Nephron progenitor cell (in vitro differentiated cells): ENCODE measurements at places on chromosomes 7 and 10.

GRCh38 chr7:23474829-23475575 is 4.7 kb upstream of the IGF2BP3 start:
- DNase-seq: no peak
- peaks cover 34% of the 10 kb centered on the region for H3K4me1 ChIP-seq
- peaks cover 5% of the 10 kb centered on the region for H3K36me3 ChIP-seq
- no peaks in the 10 kb centered on the region for H3K27me3 ChIP-seq

GRCh38 chr7:39987641-39988347 is 37.7 kb downstream of the CDK13 start:
- H3K4me3 ChIP-seq: no peak overlapping the region
- H3K27me3 ChIP-seq: no peaks in the 10 kb centered on the region
- DNase-seq: no peak
- H3K4me1 ChIP-seq: peaks cover 11% of the 10 kb centered on the region
- peak overlapping the region; percentile 91 for H3K27ac ChIP-seq

DNA sequence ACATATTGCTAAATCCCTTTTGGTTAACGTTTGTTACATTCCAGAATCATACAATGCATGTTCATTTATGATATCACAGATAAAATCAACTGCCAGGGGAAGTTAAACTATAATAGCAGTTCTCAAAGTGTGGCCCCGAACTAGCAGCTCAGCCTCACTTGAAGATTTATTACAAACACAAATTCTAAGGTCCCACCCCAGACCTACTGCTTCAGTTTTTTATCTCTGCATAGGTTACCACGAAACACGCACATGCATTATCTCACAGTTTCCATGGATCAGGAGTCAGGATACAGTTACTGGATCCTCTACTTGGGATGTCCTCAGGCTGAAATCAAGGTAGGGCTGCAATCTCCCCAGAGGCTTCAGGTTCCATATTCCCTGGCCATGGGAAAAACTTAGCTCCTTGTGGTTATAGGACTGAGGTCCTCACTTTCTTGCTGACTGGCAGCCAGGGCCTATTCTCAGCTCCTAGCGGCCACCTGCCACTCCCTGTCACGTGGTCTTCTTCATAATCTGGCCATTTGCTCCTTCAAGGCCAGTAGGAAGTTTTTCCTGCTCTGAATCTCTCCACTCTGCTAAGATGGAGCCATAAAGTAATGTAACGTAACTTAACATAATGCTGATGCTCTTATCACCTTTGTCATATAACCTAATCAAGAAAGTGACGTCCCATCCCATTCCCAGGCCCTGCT is 50.5 kb upstream of the YAE1 start:
- peaks cover 11% of the 10 kb centered on the region for H3K27me3 ChIP-seq
- no peak overlapping the region for H3K4me3 ChIP-seq
- no peaks in the 10 kb centered on the region for H3K4me1 ChIP-seq

GRCh38 chr10:102274062-102274461 is 28.7 kb downstream of the GBF1 start:
- no peak for DNase-seq
- no peak overlapping the region for H3K27ac ChIP-seq
- peaks cover 15% of the 10 kb centered on the region for H3K4me1 ChIP-seq
- no peak overlapping the region for H3K4me3 ChIP-seq

- H3K27me3 ChIP-seq: peaks cover 19% of the 10 kb centered on the region
- no peak for DNase-seq
- no peak overlapping the region for H3K27ac ChIP-seq
- peak overlapping the region; percentile 89 for H3K4me3 ChIP-seq
Observed at GRCh38 chr10:43361547-43362190, 9.8 kb upstream of the FXYD4 start.

DNA sequence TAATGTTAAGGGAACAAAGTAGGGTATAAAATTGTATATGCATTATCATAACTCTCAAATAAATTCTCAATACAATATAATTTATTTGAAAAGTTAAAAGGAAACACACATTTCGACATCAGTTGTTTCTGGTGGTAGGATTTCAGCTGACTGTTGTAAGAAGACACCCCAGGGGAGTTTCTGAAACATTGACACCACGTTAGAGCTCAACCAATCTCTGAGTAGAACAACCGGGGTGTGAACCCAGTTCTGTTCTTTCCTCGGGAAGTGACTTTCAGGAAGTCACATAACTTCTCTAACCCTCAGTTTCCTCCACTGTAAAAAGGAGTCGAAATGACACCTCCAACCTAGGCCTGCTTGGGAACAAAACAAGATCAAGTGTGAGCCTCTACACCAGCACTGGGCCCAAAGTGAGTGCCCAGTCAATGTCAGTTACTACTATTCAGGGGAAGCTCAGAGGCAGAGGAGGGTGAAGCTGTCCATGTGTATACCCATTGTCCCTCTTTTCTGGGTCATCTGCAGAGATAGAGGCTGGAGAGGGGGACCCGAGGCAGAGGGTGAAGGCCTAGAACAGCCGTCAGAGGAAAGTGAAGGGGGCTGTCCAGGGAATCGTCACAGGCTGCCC is 67.1 kb downstream of the AOAH start:
- peak overlapping the region; percentile 47 for H3K27ac ChIP-seq
- H3K27me3 ChIP-seq: peaks cover 2% of the 10 kb centered on the region
- H3K4me3 ChIP-seq: peak overlapping the region; percentile 24
- peaks cover 98% of the 10 kb centered on the region for H3K4me1 ChIP-seq

DNA sequence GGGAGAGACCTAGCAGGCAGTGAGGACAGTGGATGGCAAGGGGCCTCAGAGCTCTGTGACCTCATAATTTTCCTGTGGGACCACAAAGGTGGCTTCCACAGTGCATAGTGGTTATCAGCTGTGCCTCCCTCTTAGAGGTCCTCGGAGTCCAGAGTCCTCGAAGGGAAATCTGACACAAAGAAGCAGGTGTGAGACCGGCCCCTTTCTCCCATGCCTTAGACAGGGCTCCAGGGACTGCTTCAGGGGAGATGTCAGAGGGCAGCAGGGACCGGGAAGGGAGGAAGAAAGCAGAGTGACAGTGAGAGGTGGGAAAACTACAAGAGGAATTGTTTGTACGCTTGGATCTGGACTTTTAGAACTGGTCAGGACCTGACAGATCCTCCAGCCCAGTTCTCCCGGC is 66.3 kb downstream of the BAMBI start:
- no peak overlapping the region for H3K27ac ChIP-seq
- no peak for DNase-seq
- H3K4me3 ChIP-seq: no peak overlapping the region
- no peaks in the 10 kb centered on the region for H3K4me1 ChIP-seq

GRCh38 chr7:41197769-41198168 is 505.1 kb downstream of the INHBA start:
- peaks cover 11% of the 10 kb centered on the region for H3K4me1 ChIP-seq
- DNase-seq: no peak
- H3K27ac ChIP-seq: no peak overlapping the region
- no peak overlapping the region for H3K4me3 ChIP-seq
- H3K36me3 ChIP-seq: no peaks in the 10 kb centered on the region
- H3K27me3 ChIP-seq: peaks cover 7% of the 10 kb centered on the region

DNA sequence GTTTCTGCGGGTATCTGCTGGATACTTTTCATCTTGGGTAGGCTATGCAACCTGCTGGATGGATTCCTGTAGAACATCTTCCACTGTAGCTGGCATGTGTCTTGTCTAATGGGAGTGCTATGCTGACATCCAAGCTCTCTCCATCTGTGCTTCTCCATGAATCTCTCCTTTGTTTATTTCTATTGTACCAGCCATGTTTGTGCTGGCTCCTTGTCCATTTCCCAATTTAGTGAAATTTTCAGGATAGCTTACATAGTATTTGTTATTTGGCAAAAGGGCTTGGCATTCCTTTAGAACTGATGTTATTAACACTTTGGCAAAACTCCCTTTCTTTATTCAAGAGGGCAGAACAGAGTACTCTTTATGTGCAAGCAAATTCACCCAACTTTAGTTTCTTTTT is 198.0 kb downstream of the CSTF2T start:
- H3K4me3 ChIP-seq: no peak overlapping the region
- H3K4me1 ChIP-seq: no peaks in the 10 kb centered on the region
- H3K27me3 ChIP-seq: no peaks in the 10 kb centered on the region
- H3K36me3 ChIP-seq: no peaks in the 10 kb centered on the region
- DNase-seq: no peak
- no peak overlapping the region for H3K27ac ChIP-seq

DNA sequence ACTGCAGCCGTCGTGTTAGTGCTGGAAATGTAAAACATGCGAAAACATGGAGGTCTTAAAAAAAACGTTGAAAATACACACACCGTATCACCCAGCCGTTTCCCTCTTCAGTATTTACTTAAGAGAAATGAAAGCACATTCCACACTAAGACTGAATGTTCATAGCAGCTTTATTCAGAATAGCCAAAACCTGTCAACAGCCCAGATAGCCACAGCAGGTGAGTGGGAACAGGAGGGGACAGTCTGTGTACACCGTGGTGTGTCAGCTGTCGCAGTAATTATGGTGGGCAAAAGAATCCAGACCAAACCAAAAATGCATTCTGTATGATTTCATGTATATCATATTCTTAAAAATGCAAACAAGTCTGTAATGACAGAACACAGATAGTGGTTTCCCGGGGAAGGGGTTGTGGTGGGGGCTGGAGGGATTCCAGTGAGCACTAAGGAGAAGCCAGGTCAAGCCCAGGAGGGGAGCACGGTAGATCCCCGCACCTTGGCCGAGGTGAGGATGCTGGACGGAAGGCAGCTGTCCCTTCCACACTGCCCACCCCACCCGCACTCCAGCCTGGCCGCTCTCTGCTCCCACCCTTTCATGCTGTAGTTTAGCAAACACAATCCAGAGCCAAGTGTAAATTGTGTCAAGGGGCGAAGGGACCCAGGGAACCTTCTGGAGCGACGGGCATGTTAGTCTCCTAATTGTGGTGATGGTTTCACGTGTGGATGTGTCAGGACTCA is 123.6 kb downstream of the NKX6-2 start:
- H3K4me1 ChIP-seq: peaks cover 24% of the 10 kb centered on the region
- peaks cover 24% of the 10 kb centered on the region for H3K36me3 ChIP-seq
- H3K27ac ChIP-seq: no peak overlapping the region

DNA sequence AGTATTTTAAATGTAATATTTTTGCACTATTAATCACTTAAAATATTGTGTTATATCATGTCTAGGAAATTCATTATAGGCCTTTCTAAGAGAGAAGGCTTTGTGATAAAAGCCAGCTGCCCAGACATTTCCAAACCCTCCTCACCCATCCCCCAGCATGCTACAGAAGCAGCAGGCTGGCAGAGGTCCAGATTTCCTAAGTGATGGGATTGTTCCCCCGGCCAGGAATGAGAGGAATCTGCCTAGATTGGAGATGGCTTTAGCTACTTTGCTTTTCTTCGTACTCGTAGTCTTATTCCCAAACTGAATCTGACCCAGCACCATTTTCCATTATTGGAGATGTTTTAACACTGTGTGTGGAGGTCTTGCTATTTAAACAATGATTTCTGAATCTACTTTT is 29.4 kb downstream of the CDK14 start:
- no peak overlapping the region for H3K27ac ChIP-seq
- no peaks in the 10 kb centered on the region for H3K36me3 ChIP-seq
- no peaks in the 10 kb centered on the region for H3K27me3 ChIP-seq
- peaks cover 46% of the 10 kb centered on the region for H3K4me1 ChIP-seq
- H3K4me3 ChIP-seq: no peak overlapping the region

GRCh38 chr10:70054902-70055301 is 2.3 kb downstream of the MACROH2A2 start:
- H3K4me1 ChIP-seq: peaks cover 53% of the 10 kb centered on the region
- H3K27me3 ChIP-seq: peaks cover 5% of the 10 kb centered on the region
- DNase-seq: no peak
- H3K4me3 ChIP-seq: peak overlapping the region; percentile 95

- H3K36me3 ChIP-seq: no peaks in the 10 kb centered on the region
- no peak for DNase-seq
- no peak overlapping the region for H3K27ac ChIP-seq
- no peak overlapping the region for H3K4me3 ChIP-seq
- peaks cover 12% of the 10 kb centered on the region for H3K27me3 ChIP-seq
- H3K4me1 ChIP-seq: peaks cover 52% of the 10 kb centered on the region
Observed at GRCh38 chr10:27660711-27661110, 84.9 kb downstream of the MKX start.

DNA sequence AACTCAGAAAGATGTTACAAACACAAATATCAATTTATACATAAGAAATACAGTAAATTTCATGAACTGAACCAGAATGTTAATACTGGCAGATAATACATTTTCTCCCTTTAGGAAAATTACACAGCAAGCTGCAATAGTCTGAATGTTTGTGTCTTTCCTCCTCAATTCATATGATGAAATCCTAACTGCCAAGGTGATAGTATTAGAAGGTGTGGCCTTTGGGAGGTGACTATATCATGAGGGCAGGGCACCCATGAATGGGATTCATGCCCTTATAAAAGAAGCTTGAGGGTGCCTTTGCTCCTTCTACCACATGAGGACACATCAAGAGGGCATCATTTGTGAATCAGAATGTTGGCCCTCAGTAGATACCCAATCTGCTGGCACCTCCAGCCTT is 64.3 kb upstream of the GPR22 start:
- H3K4me3 ChIP-seq: no peak overlapping the region
- H3K27ac ChIP-seq: no peak overlapping the region
- no peaks in the 10 kb centered on the region for H3K27me3 ChIP-seq
- H3K4me1 ChIP-seq: peaks cover 12% of the 10 kb centered on the region
- H3K36me3 ChIP-seq: peaks cover 33% of the 10 kb centered on the region

- H3K36me3 ChIP-seq: peaks cover 11% of the 10 kb centered on the region
- H3K4me1 ChIP-seq: peaks cover 28% of the 10 kb centered on the region
- DNase-seq: no peak
- no peaks in the 10 kb centered on the region for H3K27me3 ChIP-seq
- no peak overlapping the region for H3K27ac ChIP-seq
Observed at GRCh38 chr7:112089551-112089950, 116.6 kb downstream of the DOCK4 start.

DNA sequence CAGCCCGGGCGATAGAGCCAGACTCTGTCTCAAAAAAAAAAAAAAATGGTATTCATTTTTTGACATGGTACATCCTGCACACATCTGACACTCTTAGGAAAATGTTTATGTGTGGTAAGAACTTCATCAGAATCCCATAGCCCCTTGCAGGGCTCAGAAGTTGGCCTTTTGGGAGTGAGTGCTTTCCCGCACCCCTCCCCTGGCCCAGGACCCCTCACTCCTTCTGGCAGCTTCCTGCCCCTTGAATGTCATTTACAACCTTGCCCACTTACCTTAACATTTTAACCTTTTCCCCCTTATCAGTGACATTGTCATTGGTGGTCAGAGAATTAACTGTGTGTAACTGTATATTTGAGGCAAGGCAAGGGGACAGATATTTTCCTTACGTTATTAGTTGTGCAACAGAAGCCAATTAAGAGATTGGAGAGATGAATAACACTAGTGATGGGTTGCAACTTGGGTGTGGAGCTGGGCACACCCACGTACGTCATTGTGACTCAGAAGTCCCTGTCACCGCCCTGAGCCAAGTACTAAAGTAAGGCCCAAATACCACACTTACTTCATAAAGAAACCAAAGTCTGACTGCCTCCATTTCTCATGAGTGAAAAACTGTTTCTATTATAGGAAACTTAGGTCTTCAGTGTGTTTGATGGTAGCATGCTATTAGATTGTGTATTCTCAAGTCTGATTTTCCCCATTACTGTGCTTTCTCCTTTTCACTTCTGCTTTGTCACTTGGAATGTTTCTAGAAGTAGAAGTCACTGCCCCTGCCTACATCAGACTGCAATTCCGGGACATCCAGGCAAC is 31.6 kb downstream of the OGDH start:
- peaks cover 28% of the 10 kb centered on the region for H3K4me1 ChIP-seq
- H3K4me3 ChIP-seq: no peak overlapping the region
- H3K27me3 ChIP-seq: peaks cover 3% of the 10 kb centered on the region
- no peak for DNase-seq
- no peak overlapping the region for H3K27ac ChIP-seq

- no peak overlapping the region for H3K27ac ChIP-seq
- DNase-seq: no peak
- H3K36me3 ChIP-seq: no peaks in the 10 kb centered on the region
- peaks cover 15% of the 10 kb centered on the region for H3K27me3 ChIP-seq
- no peak overlapping the region for H3K4me3 ChIP-seq
Observed at GRCh38 chr10:130403153-130404075, 267.2 kb downstream of the GLRX3 start.
